ENCODE measurements at places on chromosomes 11 and 22.

GRCh38 chr11:102591160-102591718, 33.9 kb downstream of the MMP20 start:
- DNase-seq: no peak

DNA sequence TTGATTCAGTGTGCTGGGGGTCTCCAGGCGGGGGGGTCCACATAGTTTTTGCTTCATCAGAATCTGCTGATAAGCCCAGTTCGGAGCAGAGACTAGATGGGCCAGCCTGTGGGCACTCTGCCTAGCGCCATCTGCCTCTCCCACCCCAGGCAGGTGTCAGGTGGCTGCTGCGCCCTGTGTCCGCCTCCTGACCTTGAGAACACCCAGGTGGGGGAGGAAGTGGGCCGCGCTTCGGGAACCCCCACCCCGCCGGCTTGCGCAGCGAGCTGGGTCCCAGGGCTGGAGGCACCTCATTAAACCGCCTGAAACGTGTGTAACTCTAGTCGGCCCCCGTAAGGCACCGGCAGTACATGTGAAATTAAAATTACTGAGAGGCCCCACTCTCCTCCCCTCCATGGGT, 113.6 kb downstream of the KCNQ1 start:
- no peak for DNase-seq

- no peak for DNase-seq
Measured at GRCh38 chr11:15558513-15559181, 443.9 kb downstream of the INSC start.

DNA sequence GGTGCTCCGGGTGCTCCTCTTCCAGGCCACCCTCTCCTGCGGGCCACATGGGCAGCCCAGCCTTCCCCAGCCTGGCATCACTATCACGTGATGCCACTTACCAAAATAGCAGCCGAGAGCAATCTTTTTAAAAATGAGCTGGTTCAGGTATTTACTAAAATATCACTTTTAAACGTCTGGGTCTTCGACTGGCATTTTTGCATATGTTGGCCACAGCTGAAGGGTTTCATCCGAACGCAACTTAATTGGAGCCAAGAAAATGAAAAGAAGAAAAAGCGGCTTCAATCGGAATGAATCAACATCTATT, 94.6 kb upstream of the ANO1 start:
- no peak for DNase-seq

DNA sequence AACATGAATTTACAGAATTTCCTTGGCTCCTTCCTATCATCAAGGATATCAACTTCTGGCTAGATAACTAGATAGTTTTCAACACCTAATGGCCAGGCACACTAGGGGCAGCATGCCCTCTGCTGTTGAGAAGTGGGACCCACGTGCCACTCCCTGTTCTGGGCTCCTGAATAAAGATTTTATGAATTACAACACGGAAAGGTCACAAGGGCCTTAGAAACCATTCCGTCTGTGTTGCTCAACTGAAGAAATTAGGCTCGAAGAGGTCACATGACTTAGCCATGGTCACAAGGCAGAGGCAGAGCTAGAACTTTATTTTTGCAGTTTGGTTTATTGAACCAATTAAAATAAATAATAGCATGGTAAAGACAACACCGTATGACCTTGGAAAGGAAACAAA, 36.0 kb downstream of the PRCP start:
- DNase-seq: peak; percentile 23

Data from fibroblast of skin of abdomen (primary cell).